Esophagus squamous epithelium (tissue), 5 donors: ENCODE measurements at places on chromosomes 11 and 22. TPM values are rescaled to one million over a fixed set of nuclear protein-coding genes. Genes with fewer than 3 reads are reported as not detected.

GRCh38 chr22:40204321-40205116, 26.8 kb downstream of the TNRC6B start:
- DNase-seq, result no peak

- DNase-seq, result no peak
Observed at GRCh38 chr22:38125751-38126201, 15.3 kb upstream of the BAIAP2L2 start.

DNA sequence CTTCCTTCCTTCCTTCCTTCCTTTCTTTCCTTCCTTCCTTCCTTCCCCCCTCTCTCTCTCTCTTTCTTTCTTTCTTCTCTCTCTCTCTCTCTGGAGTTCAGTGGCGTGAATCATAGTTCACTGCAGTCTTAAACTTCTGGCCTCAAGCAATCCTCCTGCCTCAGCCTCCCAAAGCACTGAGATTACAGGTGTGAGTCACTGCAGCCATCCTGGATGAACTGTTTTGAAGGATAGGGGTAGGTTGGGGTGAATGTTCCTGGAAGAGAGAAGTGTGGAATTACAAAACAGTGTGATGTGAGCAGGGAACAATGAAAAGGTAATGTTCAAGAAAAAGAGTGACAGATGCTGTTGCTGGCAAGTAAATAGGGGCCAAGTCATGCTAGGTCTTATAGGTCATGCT, 12.4 kb upstream of the PLET1 start:
- DNase-seq, result no peak

DNA sequence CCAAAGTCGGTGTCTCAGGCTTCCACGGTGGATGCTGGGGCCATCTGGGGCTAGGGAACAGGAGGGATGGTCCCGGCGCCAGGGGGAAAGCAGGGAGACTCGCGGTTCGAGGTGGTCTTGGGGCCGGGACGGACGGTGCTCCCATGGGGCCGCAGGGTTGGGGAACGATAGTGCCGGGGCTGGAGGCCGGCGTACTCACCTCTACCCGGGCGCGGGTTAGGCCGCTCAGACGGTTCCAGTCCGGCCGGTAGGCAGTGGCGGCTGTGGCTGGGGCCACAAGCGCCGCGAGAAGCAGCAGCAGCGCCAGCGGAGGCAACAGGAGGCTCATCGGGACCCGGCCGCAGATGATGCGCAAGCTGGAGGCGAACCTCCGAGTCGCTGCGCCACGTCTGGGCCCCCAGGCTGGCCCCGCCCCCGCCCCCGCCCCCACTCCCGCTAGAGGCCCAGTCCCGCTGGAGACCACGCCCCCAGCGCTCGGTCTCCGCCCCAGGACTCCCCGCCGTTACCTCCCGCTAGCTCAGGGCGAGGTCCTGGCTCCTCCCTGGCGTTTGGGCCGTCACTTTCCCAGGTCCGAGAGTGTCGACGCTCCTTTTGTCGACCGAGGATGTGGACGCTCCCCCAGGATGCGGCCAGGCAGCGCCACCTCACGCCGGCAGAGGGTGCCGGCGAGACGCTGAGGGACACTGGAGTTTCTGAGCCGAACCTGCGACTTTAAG, at the start of gene SELENOM:
SELENOM (minus strand) TSS at position 391 of the 716 bp plus-strand sequence; CDS start at position 328, 63 bp downstream.
- DNase-seq, result peak; percentile 51

The C11orf42 gene
- not detected for total RNA-seq

DNA sequence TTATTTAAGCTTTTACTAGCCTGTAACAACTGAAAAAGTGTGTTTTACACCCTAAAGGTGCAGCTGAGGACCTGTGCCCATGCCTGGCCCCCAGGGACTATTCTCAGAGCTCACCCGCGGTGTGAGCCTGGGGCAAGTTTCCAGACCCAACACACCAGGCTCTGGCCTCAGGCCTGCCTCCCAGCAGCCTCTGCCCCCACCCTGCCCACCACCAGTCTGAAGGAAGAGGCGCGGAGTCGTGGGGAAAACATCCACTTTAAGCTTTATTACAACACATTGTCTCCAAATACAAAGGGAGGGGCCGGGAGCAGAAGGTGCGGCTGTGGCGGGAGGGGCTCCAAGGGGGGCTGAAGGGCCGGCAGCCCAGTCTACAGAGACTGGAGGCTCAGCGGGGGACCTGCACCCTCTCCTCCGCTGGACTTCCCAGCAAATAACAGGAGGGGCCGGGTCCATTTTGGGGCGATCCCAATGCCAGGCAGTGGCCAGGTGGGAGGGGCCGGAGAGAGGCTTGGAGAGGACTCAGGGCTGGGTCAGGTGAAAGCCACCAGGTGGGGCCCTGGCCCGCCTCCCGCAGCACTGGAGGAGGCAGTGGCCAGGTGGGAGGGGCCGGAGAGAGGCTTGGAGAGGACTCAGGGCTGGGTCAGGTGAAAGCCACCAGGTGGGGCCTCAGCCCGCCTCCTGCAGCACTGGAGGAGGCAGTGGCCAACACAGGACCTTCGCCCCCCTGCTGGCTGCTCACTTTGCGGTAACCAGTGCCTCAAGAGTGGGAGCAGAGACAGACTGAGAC, 18.1 kb downstream of the DUSP8 start:
- no peak for DNase-seq
